Activated effector memory CD4-positive, alpha-beta T cell treated with Interleukin-2 at 50 U/mL for 16 hours (primary cell): ENCODE measurements at places on chromosomes 4 and X.

GRCh38 chr4:110503270-110504083 is 27.5 kb downstream of the ENPEP start:
- no peak for DNase-seq

- no peak for DNase-seq
Measured at GRCh38 chr4:103497692-103498091, 222.1 kb downstream of the TACR3 start.

DNA sequence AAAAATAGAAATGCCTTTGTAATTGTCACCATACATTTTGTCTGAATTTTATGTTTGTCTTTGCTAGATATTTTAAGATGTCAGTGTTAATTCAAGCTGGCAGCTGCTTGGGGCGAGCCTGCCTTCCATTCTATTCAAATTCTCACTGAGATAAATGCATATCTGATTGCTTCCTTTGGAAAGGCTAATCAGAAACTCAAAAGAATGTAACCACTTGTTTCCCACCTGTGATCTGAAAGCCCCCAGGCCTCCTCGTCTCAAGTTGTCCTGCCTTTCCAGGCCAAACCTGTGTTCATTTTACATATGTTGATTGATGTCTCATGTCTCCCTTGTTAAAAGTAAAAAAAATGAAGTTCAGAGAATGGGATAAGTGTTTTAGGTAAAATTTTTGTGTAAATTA is 318.7 kb upstream of the TECRL start:
- DNase-seq = no peak

DNA sequence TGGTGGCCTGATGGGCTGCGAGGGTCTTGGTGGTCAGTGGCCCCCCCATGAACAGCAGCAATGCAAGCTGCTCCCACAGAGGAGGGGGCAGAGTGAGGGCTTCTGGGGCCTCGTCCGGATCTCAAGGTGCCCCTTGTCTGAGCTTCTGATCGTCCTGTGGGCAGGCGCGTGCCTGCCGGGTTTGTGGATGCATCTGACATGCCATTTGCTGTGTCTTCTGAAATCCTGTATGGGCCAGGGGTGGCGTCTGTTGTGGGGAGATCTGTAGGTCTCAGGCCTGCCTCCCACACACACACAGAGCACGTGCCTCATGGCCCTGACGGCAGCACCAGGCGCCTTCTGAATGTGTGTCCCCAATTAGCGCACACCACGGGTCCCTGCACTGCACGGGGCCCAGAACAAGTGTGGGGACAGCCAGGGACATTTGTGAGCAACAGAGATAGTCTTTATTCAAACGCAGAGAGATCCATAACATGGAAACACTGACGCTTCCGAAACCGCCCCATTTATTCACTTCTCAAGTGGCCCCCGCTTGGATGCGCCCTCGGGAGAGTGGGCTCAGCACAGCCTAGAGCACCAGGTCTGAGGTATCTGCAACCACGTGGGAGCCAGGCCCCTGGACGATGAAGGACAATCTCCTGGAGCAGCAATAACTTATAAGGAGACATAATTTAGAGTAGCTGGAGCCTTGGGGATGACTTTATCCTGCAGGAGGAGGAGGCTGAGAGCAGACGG is 5.7 kb downstream of the SPON2 start:
- DNase-seq = no peak

- DNase-seq = no peak
Measured at GRCh38 chr4:2924286-2924685, 38.9 kb downstream of the NOP14 start.

DNA sequence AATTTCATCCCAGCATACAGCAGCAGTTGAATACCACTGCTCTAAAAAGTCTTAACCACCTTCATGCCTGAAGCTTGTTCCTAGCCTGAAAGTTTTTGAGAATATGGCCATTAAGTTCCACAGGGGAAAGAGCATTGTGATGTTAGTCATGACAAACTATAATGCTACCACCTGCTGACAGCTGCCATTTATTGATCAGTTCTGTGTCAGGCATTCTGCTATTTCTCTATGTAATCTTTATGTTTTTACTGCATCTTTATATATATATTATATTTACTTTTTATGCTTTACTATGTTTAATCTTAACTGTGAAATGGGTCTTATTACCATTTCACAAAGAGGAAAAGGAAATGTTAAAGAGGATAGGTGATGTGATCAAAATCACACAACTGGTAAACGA is 54.0 kb downstream of the ARX start:
- no peak for DNase-seq

- no peak for DNase-seq
Measured at GRCh38 chr4:176479767-176480166, 160.0 kb downstream of the SPCS3 start.

GRCh38 chr4:40055511-40055862 is 1.2 kb upstream of the N4BP2 start:
- DNase-seq = peak; percentile 23
